ENCODE measurements at places on chromosomes 16 and 17.

DNA sequence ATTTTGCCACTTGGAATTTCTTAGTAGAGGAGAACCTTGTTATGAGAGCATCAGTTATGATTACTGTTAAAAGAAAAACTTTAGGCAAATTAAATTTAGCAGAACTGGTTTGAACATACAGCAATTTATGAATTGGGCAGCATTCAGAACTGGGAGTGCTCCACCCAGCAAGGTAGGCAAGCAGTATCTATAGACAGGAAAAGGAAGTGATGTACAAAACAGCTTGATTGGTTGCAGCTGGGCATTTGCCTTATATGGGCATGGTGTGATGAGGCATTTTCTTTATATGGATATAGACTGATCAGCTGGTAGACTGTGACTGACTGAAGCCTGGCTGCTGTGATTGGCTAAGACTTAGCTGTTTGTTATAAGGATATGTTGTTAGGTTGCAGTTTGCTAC, 17.6 kb upstream of the CYLD start:
- DNase-seq, result no peak

- DNase-seq, result no peak
Measured at GRCh38 chr16:16147316-16147999, 75.8 kb downstream of the ABCC6 start.

DNA sequence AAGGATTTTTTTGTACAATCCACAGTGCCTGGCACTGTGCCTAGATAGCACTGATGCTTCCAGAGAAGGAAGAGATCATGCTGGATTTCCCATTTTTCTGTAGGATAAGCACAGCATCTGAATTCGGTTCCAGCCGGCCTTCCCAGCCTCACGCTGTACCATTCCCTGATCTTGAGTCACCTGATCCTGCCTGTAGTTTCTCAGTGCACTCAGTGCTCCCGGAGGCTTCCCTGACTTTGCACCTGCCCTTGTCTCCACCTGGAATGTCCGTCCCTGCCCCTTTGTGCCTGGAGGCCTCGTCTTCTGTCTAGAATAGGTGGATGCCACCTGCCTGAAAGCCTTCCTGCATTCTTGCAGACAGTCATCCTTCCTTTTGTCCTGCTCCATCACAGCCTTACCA, 179.9 kb downstream of the CCDC182 start:
- DNase-seq, result no peak

- no peak for DNase-seq
Measured at GRCh38 chr16:3771513-3771912, 54.2 kb upstream of the TRAP1 start.
